ENCODE measurements at places on chromosomes 3 and 15.

DNA sequence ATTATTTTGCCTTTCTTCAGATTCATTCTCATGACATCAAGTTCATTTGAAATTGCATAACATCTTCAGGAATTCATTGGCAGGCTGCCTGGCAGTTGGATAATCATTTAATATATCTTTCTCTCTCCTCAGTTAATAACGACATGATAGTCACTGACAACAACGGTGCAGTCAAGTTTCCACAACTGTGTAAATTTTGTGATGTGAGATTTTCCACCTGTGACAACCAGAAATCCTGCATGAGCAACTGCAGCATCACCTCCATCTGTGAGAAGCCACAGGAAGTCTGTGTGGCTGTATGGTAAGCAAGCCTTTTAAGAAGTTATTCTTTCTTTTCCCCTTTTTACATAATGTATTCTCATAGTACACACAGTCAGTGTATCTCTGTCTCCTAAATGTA is 38.2 kb downstream of the TGFBR2 start:
- DNase-seq, result peak; percentile 76

GRCh38 chr15:48962662-48963523 is 826 bp downstream of the SHC4 start:
- DNase-seq, result no peak

GRCh38 chr3:83514130-83514914 is 1444.5 kb upstream of the CADM2 start:
- no peak for DNase-seq

DNA sequence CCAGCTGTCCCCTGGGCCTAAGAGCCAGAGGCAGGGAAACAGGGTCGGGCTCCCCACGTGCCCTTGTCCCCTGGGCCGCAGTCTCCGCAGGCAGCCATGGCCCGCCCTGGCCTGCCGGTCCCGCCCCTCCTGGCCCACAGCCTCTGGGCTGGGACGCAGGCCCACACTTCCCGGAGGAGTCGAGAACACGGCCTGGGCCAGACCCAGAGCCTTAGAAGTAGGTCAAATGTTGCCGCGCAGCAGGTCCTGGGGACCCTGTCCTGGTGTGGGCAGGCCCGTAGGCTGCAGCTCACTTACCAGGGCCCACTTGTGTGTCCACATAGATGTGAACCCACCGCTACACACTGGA is 4.3 kb upstream of the MYL3 start:
- no peak for DNase-seq

DNA sequence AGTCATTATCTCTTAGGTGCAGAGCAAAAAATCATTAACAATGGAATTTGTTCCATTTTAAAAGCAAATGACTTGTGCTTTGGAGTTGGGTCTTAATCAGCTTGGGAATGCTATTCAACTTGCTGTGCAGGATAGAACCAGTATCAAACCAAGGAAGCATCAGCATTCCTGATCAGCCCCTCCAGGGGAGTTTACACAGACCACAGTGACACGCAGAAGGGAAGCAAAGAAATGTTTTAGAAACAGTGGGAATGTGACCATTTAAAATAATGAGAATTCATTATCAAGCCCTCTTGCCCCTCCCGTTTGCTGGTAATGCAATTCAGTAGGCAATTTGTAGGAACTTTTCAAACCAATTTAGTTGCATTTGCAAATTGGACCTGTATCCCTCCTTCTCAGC is 155.1 kb downstream of the LRTM1 start:
- no peak for DNase-seq

- no peak for DNase-seq
These were observed 1.4 kb upstream of the STRA6 start for GRCh38 chr15:74203914-74204431.

DNA sequence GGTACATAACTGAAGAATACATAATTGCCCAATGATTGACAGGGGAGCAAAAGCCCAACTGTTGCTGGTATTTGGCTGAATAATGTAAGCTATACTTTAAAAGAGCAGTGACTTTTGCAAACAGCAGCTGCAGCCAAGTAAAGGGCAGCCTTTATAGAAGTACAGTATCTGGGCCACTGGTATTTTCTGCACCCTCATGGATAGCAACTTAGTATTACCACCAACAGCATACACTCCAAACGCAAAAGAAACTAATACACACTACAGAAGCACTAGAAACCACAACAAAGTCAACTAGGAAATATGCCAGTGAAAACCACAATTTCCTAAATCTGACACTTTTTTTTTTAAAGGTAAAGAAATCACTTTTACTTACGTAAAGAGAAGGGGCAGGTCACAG is 206.1 kb downstream of the TIGIT start:
- no peak for DNase-seq

DNA sequence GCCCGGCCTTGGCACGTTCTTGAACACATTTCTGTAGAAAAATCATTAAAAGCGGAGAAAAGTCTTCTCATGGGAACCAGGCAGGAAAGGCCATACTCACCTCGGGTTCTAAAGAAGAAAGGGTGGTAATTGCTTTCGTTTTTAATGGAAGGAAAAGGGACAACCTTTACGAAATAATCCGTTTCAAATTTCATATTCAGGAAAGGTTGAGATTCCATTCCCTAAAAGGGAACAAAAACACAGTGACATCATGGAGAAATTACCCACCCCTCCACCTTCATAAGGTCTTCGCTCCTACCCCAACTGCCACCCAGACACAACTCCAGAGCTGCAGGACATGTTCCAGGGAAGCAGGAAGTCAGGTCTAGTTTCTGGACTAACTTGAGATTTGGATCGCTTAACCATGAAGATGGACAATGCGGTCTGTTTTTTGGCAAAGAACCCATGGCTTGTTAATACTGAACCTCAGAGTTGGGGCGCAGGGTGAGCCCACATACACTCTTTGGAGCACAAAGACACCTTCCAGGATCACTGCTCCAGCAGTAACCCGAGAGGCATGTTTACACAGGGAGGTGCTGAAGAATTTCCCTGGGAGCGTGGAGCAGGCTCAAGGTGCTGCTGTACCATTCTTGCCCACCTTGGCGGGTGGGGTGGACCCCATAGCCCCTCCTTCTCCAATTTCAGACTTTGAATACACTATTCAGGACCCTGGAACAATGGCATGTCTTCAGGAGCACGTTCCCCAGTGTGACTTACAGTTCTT is 49.2 kb downstream of the SPATA12 start:
- DNase-seq, result no peak

DNA sequence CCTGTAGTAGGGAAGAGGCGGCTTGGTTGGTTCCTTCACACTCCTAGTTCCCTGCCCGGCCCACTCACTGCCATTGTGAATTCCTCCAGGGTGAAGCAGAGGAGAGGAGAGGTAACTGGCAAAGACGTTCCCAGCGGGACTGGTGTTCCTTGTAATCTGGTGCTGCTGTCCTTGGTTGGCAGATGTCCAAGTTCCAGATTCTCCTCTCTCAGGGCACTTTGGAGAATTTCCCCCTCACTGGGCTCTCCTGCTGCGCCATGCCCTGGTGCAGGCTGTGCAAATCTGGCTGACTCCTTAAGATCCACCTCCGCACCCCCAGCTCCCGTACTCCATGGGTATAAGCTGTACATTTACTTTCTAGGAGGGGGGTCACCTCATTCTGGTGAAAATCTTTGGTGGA is 37.3 kb downstream of the THSD4 start:
- DNase-seq, result no peak

GRCh38 chr3:121863801-121864200 is 28.8 kb downstream of the EAF2 start:
- no peak for DNase-seq

Data from T-helper 2 cell (primary cell).